ENCODE measurements at places on chromosomes 1 and 21. TPM values are rescaled to one million over a fixed set of nuclear protein-coding genes. Genes with fewer than 3 reads are reported as not detected.

IPO9 gene
- 57.9 TPM for polyA plus RNA-seq

KCNE1 gene
- 0.38 TPM for polyA plus RNA-seq

G0S2 gene
- polyA plus RNA-seq, result 4.7 TPM

PTGS2 gene
- polyA plus RNA-seq, result 2.1 TPM

HES2 gene
- not detected for polyA plus RNA-seq

DNA sequence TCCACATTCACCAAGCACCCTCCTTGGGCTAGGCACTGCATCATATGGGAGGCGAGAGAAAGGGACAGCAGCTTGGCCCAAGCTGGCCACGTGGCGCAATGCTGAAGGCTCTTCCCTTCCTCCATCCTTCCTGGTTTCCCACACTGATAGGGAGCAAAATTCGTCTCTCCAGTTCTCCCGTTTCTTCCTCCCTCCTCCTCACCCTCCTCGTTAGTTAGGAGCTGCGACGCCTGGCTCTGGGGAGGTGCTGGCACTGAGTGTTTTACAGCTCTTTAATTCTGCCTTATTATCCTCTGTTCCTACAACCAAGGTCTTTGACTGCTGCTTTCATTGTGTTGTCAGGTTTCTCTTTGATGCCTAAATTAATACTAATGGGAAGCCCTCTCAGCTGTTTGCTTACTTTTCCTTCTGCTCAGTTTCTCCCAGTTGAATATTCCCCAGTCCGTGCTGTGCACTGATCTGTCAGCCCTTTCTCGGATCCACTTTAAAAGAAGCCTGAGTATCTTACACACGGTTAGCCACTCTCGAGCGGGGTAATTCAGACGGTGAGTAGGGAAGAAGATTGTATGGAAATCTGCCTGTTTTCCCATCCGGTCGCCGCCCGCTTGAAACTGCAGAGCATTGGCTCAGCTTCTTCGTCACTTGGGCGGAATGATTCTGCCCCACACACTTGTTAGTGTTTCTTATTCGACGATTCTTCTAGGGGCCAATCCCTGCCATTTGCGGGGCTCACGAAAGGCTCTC is 56.2 kb upstream of the SMYD2 start:
- DNase-seq, result no peak

GRCh38 chr21:36718951-36719501 is 20.1 kb downstream of the SIM2 start:
- no peak for DNase-seq

DNA sequence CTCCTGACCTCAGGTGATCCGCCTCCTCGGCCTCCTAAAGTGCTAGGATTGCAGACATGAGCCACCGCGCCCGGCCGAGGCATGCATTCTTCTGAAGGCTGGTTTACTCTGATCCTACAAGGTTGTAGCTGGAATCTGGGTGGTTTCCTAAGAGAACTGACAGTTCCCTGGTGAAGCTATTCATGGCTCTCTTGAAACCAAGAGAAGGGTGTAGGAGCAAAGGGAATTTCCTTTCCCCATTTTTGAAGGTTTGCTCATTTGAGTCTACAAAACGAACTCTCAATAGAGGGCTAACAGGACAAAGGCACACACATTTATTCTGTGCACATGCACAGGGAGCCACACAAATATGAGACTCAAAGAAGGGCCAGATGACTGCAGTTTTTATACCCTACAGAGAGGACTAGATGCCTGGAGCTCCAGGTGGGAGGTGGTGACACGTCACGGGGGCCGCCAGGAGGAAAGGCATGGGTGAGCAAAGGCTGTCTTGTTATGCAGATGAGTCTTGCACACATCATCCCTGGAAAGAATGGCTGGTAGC is 49.5 kb upstream of the ERRFI1 start:
- no peak for DNase-seq

GRCh38 chr1:160291248-160292220 is 6.6 kb upstream of the PEX19 start:
- DNase-seq, result peak; percentile 32

GRCh38 chr1:193929374-193930033 is 743.1 kb upstream of the B3GALT2 start:
- DNase-seq, result no peak

DNA sequence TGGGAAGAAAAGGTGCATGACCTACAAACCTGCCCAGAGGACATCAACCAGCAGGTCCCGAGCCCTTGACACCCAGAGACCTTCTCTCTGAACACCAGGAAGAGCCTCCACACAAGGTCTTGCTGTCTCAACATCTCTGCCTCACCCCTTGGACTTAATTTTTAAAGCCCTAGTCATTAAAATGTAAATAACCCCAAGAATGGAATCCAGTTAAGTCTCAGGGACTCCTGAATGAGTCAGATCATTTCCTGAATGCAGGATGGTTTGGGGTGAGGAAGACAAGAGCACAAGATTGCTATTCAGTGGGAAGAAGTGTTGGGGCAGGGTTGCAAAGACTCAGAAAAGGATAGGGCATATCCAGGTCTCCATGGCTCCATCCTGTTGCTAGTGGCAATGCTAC is 17.8 kb upstream of the GRIK3 start:
- DNase-seq, result no peak

DNA sequence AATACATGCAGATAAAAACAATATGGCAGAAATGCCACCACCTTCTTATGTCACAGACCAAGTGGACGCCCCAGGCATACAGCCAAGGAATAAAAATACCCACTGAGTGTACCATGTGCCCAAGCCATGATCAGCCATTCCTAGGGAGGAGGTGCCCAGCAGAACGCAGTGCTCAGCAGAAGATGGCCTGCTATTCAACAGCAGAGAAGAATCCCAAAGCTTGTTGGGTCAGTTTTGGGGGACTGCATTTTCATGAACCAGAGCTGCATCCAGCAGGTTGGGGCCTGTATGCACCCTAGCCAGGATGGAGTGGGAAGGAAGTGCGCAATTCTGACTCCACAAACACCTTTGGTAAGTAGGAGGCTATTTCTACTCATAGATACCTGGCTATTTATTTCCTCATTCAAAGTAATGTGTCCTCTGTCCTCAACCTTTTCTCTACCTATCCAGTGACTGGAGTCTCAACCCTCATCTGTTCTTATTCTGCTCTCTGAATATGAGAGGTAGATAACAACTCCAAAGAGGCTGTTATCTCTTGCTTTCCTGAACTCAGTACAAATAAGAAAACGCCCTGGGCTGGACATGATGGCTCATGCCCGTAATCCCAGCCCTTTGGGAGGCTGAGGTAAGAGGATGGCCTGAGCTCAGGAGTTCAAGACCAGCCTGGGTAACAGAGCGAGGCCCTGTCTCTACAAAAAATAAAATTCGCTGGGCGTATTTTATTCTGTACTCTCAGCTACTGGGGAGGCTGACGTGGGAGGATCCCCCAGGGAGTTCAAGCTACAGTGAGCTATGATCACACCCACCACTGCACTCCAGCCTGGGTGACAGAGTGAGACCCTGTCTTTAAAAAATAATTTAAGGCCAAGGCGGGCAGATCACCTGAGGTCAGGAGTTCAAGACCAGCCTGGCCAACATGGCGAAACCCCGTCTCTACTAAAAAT is 2.5 kb upstream of the PLEKHM2 start:
- DNase-seq, result no peak

- no peak for DNase-seq
These were observed 14.1 kb downstream of the CNTN2 start for GRCh38 chr1:205056956-205057568.

DNA sequence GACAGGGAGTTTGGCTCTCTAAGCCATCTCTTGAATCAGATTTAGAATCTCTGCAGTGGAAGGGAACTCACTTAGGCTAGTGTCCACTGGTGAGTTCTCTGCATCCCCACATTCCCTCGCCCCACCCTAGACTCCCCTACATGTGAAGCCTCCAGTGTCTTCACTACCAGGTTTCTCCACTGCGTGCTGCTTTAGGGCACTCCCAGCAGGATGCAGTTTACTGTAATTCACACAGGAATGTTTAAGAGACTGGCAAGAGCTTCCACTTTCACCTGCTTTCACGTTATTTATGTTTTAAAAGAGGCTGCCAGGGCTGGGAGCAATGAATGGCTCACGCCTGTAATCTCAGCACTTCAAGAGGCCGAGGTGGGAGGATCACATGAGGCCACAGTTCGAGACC is 60.2 kb downstream of the KAZN start:
- DNase-seq, result no peak

GRCh38 chr1:3530926-3531818 is 76.7 kb downstream of the ARHGEF16 start:
- no peak for DNase-seq

DNA sequence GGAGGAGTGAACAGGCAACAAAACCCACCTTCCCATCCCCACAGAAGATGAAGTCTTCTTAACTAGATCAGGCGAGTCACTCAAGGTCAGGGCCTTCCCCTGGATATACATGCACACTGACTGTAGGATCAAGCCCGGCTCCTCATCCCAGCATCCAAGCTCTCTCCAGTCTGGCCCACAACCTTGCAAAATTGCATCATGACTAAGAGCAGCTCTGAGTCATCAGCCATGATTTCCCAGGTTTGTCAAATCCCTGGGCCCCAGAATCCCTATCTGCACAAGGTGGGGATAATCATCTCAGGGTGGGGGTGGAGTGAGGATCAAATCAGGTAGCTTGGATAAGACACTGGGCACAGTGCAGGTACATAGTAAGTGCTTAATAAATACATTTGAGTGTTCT is 199.3 kb upstream of the GRIK3 start:
- no peak for DNase-seq

GRCh38 chr1:88013485-88013884 is 670.6 kb upstream of the PKN2 start:
- DNase-seq, result no peak

GRCh38 chr1:208166340-208167138 is 77.6 kb downstream of the PLXNA2 start:
- no peak for DNase-seq

DNA sequence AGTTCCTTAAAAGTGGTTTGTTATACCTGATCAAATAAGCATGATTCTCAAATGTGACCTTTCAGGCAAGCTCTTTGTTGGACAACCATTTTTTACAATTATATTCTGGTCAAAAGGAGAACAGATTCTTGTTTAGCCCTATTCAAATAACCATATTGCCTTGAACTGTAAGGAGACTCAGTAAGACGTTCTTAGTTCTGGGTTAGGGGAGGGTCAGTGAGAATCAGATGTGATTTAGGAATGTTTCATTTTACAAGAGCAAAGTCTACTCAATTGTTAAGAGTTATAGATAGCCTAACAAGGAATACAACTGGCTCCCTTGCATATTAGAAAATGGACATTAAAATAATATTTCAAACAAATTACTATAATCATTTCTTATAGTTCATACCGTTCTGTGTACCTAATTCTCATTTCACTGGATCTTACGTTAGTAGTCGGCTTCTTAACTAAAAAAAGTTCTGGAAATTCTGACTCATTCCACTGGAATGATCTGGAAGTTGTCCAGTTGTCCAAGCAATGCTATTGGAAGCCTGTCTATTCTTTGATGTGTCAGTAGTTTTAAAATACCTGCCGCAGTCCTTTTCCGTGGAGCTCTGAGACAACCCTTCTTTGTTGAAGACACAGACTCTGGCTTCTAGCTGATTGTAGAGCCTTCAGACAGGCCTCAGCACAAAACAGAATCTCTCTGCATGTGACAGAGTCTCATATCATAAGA is 88.8 kb downstream of the MAST2 start:
- DNase-seq, result peak; percentile 78

DNA sequence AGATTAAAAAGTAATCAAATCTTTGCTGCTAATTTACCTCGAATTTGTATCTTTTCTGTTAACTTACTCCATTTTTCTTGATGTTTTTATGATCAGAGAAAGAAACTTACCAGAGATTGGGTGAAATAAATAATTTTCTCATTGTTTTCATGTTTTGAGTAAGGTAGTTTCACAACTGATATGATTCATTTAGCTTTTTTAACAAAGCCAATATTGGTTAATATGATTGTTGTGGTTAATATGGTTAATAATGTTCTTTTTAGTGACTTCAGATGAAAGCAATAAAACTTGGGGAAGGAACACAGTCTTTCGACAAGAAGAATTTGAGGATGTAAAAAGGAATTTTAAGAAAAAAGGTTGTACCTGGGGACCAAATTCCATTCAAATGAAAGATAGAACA is 48.1 kb downstream of the MAP3K21 start:
- no peak for DNase-seq

DNA sequence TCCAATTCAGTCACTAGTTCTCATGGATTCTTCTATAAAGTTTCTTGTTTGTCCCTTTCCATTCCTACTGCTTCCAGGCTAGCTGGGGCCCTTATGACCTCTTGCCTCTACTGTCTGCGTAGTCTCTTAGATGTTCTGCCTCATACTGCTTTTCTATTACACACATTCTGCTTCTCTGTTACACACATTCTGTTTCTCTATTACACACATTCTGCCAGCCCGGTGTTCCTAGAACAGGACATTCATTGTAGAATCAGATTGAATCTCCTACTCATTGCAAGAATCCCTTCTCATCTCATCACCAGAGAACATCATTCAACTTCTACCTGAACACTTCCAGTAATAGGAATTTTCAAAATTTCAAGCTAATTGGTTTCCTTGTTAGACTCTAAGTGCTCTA is 69.3 kb upstream of the QSOX1 start:
- DNase-seq, result no peak

- DNase-seq, result no peak
These were observed 18.1 kb upstream of the USP24 start for GRCh38 chr1:55233145-55233777.

DNA sequence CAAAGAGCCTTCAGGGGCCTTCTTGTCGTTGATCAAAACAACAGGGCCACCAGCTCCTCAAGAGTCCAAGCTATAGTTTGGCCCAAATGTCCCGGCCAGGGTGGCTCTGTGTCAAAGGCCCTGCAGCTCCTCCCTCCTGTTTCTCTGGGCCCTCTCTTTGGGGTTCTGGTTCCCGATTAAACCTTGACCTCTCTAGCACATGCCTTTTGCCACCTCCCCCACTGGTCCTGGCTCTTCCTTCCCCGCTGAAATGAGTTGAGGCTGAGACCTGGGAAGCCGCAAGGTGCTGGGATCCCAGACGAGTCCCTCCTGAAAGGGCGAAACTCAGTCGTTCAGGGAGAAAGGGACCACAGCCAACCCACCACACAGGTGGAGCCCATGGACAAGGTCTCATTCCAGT is 56.9 kb downstream of the CASZ1 start:
- DNase-seq, result no peak

DNA sequence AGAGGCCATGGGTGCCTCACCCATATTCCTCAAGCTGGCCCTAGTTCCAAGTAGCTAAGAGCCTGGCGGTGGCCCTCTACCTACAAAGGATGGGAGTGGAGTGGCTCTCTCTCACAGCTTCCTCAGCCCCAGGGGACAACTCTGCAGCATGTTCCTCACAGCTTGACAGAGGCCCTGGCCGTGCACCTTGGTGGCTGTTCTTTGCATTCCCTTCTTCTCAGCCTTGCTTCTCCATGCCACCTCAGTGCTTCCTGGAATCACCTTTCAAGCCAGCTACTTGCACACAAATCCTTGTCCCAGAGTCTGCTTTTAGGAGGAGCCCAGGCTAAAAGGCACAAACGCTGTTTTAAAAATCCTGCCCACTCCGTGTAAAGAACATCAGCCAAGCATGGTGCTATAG is 69.0 kb upstream of the DIRAS3 start:
- no peak for DNase-seq

GRCh38 chr1:99292886-99293285 is 28.6 kb downstream of the PLPPR4 start:
- no peak for DNase-seq

Measured in AG04450 (cell line).